ENCODE measurements at places on chromosomes 13 and 19.

- no peak for DNase-seq
Observed at GRCh38 chr13:96200810-96201209, 110.9 kb downstream of the HS6ST3 start.

DNA sequence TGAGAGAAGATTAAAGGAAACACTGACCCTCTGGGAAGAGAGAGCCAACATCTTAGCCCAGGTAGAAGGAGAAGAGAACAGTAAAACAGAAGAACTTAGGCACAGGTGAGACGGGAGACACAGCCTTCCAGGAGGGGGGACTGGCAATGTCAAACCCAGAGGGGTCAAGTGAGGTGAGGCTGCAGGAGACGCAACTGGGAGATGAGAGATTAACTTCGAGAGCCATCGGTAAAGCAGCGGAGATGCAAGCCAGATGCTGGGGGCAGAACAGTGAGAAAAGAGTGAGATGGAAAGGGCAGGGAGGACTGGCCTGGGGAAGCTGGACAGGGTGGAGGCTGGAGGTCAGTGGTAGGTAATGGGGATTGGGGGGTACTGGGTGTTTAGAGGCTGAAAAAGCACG lies 5.2 kb downstream of the INSR start:
- no peak for DNase-seq

GRCh38 chr19:29497241-29497640 lies 28.6 kb upstream of the VSTM2B start:
- DNase-seq, result no peak

DNA sequence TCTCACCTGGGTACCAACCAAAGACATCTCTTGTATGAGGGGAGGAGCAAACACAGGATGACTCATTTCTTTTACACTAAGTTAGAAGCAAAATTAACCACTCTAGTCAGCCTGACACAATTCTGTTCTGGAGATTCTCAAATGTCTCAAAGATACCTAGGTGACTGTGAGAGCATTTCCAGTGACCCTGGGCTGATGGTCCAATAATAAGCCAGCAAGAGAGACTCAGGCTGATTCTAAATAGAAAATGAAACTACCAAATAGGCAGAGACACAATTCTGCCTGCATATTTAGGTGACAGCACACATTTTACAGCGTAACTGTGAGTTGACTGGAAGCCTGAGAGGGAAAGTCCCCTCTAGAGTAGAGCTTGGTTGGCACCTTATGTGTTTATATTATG lies 16.3 kb downstream of the ZNF91 start:
- no peak for DNase-seq

GRCh38 chr13:59391696-59392095 lies 772.0 kb downstream of the DIAPH3 start:
- DNase-seq, result no peak

- no peak for DNase-seq
Observed at GRCh38 chr19:39008137-39008536, 24.2 kb downstream of the FBXO27 start.

DNA sequence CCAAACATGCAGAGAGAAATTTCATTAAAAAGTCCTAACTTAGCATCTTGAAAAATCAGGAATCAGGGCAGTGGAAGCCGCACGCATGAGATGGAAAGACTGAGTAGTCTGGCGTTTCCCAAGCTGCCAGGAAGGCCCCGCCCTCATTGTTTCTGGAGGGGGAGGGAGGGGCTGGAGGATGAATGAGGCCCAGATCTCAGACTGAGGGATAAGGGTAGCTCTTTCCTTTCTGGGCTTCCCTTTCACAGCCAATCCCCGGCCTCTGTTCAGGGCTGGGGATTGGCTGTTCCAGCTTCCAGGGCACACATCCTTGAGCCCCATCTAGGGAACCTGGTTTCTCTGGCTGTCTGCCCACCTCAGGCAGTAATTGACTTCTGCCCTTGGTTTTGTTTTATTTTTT lies 7.3 kb downstream of the C19orf53 start:
- DNase-seq, result no peak

All from stimulated activated CD4-positive, alpha-beta T cell treated with anti-CD3 and anti-CD28 coated beads, Interleukin-15, amount 100 ng/mL, for 1 hour (primary cell).